ENCODE measurements at places on chromosomes 5 and 9.

- no peak for DNase-seq
These were observed 7.6 kb downstream of the MLLT3 start for GRCh38 chr9:20614602-20615216.

- DNase-seq = no peak
These were observed 7.3 kb upstream of the JAKMIP2 start for GRCh38 chr5:147789820-147790219.

GRCh38 chr9:114706711-114707110 lies 24.7 kb upstream of the TEX48 start:
- no peak for DNase-seq

- DNase-seq = no peak
These were observed 109.3 kb upstream of the APC start for GRCh38 chr5:112628214-112628980.

DNA sequence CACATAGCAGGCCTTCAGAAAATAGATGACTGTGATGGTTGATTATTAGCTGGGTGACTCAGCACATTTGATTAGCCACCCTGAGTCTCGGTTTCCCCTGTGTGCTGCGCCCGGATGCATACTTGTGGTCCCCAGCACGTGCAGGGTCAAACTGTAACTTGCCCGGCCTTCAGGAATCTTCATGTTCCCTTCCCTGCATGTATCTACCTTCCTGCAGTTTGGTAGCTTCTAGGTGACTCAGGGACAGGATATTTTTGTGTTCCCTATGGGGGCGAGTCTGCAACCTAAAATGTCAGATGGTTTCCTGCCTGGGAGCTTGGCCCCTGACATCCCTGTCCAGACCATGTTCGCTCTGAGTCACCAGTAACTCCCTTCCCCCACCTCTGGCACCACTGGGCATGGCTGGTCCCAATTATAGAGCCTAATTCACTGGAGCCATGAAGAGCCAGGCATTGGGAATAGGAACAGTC lies 13.2 kb downstream of the PTGS1 start:
- DNase-seq = no peak

DNA sequence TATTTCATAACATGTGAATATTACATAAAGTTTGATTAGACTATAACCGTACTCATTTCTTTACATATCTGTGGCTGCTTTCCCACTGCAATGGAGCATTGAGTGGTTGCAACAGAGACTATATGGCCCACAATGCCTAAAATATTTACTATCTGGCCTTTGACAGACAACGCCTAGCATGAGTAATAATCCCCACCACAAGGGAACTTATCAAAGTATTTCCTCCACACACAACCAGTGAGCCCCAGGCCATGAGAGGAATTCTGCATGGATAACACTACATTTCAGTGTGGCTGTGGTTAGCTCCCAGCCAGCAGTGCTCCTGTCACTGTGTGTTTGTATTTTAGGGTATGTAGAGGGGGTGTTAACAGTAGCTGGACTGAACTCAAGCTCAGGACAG lies 54.8 kb downstream of the FAM81B start:
- DNase-seq = no peak

DNA sequence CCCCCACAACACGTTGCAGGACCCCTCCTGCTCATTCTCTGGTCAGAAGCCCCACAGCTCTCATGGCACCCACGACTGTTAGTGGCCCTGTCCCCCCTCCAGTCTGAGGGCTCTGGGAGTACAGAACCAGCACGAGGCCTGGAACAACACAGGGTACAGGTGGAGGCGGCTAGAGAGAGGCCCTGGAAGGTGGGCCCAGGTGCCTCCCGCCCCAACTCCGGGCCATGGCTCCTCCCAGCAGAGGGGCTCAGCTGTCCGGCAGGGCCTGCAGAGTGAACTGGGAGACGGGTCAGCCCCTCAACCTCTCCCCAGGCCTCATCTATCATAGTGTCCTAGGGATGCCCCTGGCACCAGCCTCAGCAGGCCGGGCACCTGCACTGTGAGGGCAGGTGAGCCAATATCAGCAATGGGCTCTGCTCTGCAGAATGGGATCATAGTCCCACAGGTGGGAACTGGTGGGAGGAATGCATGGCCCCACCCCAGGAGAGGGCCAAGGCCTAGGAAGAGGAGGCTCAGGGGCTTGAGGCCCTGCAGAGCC lies 58.6 kb downstream of the BARX1 start:
- DNase-seq = no peak

DNA sequence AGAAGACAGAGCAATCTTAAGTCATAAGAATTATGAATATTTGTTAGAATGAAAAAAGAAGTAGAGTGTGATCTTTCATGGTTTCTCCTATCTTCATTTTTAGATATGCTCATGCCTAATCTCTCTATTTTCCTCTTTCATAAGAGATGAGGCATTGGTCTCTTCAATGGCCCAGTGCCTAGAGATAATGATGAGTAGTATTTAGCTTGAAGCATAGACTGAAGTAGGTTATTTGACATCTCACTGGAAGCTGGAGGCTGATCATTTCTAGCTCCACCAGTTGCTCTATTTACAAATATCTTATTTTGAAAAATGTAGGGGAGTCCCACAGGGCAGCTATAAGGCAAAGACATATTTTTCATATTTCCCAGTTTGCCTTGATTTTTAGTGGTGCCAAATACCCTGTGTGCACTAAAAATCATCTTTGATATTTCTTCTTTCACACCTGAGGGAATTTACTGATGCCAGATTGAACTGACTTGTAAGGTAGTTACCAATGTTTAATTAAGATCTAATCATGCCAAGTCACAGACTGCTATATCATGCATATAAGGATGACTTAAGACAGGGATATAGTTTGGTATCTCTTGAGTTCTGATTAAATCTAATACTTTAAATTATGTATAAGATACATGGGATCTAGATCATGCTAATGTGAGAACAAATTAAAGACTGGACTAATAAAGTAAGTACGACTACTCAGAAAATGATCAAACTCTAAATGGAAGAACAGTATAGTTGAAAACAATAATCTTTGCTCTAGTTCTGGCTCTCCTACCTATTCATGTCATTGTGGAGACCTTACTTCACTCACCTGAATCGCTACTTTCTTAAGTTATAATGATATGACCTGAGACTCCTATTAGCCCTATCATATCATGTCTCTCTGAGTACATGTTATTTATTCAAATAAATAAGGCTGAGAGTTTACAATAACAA lies 108.2 kb upstream of the IFNE start:
- no peak for DNase-seq

GRCh38 chr5:84274585-84275468 lies 109.9 kb downstream of the EDIL3 start:
- no peak for DNase-seq

DNA sequence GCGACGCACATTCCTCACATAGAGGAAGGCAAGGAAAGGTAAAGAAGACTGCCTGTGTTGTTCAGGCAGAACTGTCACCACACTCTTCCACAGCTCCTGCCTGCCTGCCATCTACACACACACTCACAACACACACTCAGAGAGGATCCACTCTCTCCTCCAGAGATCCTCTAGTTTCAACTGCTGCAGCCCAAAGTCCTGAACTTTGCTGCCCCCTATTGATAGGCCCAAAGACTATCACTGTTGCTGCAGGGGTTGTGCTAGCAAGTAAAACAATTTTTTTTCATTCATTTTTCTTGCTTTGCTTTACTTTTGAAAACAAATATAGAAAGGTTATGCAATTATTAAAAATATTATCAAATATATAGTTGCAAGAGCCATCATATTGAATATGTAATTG lies 5.9 kb upstream of the CFAP90 start:
- DNase-seq = no peak

DNA sequence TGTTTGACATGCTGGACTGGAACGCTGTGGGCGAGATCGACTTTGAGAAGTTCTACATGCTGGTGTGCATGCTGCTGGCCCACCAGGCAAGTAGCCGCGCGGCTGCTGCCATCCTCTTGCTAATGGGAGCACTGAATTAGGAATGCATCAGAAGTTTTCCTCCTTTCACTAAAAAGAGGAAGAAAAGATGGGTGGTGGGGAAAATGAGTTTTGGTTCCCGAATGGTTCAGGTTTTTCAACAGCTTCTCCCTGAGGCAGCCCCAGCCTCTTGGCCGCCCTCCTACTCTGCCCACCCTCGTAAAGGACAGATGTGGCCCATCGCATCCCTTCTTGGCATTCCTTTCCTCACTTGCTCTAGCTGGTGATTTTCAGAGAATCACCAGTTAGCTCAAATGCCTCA lies 5.5 kb downstream of the EFCAB9 start:
- no peak for DNase-seq

DNA sequence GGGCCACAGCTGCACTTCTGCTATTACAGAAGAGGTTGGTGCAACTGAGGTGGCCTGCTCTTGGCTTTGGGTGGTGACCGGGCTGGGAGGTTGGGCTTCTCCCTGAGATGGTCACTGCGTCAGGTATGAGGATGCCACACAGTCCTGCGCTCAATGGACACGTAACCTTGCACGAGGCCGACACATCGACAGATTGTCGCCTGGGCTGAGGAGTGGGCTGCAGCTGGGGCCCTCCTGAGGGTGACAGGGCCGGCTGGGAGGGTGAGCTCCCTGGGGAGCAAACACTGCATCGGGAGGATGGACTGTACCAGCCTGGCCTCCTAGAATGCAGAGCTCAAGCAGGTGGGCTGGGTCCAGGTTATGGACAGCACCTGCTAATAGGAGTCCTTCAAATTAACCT lies 261.1 kb upstream of the ADAMTS16 start:
- DNase-seq = no peak

DNA sequence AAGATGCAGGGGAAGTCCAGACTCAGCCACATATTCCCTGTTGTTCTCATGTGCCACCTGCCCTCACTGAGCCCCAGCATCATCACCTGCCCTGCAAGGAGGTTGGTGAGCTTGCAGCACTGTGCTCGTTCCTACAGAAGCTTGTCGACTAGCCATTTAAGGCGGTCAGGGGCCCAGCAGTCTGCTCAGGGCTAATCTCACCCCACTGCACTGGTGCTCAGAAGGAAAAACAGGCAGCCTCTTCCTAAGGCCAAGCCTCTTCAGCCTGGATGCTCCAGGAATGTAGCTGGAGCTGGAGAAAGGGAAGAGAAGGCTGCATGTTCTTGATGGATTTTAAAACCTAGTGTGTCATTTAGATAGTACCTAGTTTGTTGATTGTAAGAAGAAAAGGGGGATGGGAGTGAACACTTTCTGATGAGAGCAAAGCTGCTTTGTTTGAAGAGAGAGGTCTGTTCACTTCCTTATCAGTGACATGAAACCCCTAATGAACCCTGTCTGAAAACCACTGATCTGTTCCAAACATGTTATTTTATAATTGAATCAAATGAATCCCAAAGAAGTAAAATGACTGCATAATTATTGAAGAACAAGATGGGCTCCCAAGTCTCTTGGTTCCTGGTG lies 10.6 kb upstream of the ASPN start:
- no peak for DNase-seq

GRCh38 chr5:968881-969280 lies 39.7 kb upstream of the NKD2 start:
- DNase-seq = no peak

GRCh38 chr5:30808996-30809395 lies 384.5 kb upstream of the CDH6 start:
- DNase-seq = no peak

GRCh38 chr5:128637031-128637430 lies 99.0 kb upstream of the FBN2 start:
- DNase-seq = no peak

DNA sequence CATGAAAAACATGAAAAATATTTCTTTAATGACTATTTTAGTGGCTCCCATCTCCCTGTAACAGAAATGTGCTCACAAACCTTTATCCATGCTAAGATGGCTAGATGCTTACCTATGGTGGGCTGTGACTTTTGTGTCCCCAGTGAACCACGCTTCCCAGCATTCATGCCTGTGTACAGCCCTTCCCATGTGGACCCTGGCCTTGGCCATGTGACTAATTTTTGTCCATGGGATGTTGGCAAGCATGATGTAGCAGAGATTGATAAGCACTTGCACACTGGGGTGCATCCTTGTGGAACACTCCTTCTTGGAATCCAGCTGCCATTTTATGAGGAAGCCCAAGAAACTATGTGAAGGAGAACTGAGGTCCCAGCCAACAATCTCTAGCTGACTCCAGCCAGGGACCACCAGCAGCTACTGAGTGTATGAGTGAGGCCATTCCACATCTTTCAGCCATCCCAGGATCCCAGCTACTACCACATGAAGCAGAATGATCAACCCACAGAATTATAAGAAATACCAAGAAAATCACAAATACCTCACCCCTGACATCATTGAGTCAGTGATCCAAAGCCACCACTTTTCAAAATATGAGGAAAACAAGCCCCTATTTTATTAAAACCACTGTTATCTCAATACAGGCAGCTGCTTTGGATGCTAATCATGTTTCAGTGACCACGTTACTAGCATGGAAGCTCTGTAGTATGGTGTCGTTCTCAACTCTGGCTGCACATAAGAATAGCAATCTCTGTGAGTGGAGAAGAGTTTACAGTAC lies 16.1 kb upstream of the RAI14 start:
- no peak for DNase-seq

- no peak for DNase-seq
These were observed 49.8 kb downstream of the PRRC1 start for GRCh38 chr5:127567026-127567768.

DNA sequence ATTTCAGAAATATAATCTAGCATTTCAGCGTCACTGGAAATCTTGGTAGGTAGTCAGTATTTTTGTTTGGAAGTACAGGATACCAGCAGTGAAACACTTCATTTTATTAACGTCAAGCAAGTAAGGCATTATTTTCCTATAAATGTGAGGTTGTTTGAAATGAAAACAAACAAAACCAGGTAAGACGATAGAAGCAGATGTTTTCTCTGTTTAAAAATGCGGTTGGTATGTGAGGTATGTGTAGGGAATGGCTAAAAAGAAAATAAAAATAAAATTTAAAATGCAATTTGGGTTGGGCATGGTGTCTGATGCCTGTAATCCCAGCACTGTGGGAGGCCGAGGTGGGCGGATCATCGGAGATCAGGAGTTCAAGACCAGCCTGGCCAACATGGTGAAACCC lies 16.1 kb downstream of the GDA start:
- no peak for DNase-seq

DNA sequence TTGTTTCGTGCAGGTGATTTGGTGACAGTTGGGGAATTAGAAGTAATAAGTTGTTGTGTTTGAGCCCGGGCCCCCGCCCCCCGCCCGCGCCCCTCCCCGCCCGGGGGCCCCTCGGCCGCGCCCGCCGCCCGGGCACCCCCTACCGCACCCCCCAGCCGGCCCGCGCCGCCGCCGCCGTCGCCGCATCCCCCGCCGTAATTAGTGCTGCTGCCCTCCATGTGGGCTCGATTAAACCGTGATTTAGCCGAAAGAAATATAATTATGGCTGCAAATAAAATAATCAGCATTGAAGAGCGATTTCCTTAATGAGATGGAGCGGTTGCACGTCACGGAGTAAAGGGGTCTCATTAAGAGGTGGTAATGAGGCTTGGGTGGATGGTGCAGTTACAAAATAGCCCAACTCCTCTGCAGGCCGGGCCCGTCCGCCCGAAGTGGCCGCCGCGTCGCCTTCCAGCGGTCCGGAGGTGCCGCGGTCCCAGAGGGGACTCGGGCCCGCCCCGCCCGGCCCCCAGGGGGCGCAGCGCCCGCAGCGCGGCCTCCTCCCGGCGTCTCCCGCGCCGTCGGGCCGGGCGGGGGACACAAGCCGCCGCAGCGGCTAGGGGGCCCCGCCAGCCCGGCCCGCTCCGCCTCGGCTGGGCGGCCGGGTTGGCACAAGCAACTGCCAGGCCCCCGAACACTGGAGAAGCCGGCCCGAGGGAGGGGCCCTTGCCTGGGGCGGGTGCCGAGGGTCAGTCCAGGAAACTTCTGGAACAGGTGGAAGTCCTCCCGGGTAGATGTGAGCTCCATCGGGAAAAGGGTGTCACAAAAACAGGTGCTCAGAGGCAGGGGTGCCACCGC lies 6.9 kb upstream of the OTP start:
- DNase-seq = no peak

- DNase-seq = no peak
These were observed 385.3 kb upstream of the RIOK2 start for GRCh38 chr5:97568382-97568781.

All from activated naive CD4-positive, alpha-beta T cell (primary cell).